ENCODE measurements at places on chromosomes 16 and 17.

GRCh38 chr17:43595466-43595865, 49.3 kb upstream of the ETV4 start:
- no peak for DNase-seq

DNA sequence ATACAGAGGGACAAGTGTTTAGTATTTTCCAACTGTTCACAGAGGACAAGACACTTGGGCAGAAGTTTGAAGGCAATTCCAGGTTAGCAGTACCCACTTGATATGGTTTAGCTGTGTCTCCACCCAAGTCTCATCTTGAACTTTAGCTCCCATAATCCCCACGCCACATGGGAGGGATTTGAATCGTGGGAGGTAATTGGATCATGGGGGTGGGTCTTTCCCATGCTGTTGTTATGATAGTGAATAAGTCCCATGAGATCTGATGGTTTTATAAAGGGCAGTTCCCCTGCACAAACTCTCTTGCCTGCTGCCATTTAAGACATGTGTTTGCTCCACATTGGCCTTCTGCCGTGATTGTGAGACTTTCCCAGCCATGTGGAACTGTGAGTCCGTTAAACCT, 668.9 kb downstream of the MAF start:
- DNase-seq: no peak

DNA sequence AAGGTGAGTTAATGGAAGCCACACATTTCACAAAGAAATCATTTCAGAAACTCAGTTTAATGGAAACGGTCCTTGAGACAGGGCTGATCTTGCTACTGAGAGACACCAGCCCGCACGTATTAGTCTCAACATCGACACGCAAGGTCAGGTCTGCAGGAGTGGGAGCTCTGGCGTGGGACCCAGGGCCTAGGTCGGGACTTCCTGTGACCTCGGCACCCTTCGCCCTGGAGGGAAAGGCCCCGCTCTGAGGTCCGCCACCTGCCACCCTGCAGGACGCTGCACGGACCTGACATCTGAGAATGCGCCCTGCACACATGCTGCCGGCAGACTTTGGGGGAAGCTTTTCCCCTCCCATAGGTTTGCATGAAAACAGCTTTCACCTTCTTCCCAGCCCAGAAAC, 59.7 kb downstream of the LMF1 start:
- no peak for DNase-seq

DNA sequence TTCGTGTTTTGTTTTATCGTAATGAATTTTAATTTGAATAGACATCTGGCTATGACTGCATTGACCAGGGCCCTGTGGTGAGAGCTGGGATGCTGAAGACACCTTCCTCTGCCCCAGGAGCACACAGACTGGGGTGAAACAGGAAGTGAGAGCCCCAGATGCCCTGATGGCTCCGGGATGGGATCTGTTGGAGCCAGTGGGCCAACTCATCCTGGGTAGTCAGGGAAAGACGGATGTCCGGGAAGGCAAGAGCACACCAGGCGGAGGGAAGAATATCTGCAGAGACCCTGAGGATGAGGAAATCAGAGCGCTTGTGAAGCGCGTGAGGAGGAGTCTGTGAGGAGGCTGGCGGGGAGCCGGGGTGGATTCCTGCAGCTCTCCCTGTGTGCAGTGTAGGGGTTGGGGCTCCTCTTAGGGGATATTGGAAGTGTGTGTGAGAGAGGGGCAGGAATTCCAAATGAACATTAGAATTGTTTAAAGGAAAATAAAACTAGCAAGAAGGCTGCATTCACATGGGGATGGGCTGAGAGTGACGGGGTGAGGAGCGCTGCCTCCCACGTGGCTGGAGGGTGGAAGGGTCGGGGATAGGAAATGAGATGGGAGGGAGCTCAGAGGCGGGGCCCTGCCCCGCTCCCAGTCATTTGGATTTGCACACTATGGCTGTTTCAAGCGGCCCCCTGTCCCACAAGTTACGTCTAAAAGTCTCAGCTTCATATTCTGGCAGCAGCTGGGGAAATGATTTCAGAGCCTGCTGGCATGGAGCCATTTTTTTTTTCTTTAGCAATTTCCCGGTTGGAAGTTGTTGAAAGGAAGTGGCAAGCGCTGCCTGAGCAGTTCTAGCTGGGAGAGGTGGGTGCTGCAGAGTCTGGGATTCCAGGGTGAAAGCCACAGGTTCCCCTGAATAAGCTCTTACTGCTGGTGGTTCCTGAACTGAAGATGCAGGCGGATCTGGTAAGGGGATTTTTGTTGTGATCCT, 71.2 kb upstream of the LGALS9 start:
- DNase-seq: peak; percentile 69

DNA sequence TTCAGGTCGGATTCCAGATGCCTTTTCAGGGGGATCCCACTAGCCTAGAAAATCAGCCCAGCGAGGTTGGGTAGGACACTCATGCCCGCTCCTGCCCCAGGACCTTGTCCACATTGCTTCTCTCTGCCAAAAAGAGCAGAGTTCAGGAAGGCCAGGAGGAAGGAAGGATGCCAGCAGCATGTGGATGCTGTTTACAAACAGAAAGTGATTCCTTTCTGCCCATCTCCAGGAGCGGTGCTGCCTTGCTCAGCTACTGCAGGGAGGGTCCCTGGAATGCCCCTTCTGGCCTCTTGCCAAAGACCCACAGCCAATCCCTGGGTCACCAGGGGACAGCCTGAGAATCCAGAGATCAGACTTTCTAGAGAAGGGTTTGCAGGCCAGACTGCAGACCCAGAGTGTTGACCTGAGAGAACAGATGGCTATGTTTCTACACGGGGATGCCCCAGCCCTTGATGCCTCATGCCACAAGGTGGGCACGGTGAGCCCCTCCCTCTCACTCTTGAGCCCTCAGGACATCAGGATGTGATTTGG, 32.3 kb upstream of the EMP2 start:
- no peak for DNase-seq

- DNase-seq: no peak
Observed at GRCh38 chr16:8764525-8765250, 32.8 kb downstream of the TMEM186 start.

GRCh38 chr16:11735787-11736186, 6.9 kb downstream of the TXNDC11 start:
- no peak for DNase-seq

DNA sequence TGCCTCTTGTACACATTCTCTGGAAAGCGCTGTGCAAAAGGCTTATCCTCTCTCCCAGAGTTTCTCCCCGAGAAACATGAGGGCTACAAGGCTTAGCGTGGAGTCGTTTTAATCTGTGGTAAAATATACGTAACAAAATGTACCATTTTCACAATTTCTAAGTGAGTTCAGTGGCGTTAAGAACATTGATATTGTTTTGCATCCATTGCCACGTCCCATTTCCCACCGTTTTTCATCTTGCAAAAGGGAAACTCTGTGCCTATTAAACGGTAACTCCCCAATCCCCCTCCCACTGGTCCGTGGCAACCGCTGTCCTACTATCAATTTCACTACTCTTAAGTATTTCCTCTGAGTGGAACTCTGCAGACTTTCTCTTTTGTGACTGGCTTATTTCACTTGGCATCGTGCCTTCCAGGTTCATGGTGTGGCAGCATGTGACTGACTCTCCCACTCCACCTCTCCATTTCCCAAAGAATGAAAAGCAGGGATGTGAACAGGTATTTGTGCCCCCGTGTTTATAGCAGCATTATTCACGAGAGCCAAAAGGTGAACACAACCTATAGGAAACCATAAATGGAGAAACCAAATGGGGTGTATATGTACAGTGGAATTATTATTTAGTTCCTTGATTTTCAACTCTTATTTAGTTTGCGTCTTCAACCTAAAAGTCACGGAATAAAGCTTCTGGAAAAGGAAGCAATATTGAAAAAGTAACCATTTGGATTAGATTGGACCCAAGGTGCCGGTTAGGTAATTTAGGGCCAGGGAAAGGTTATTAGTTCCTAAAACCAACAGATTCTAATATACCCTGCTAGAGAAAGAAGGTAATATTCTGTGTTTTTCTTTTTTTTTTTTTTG, 1.1 kb upstream of the USP32 start:
- DNase-seq: peak; percentile 32

DNA sequence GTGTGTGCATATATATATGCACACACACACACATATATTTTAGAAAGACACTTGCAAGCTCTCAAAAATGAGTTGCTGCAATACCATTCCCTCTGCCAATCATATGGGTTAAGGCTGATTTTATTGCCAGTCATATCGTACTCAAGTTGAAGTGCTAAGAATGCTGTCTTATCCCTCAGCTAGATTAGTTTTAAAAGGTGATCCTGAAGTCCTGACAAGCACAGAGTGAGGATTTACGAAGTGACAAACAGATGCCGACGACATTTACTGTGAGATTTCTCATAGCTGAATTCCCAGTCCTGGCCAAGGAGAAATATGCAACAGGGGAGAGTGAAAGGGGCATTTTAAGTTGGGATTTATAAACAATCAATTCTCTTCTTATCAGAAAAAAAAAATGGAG, 126.2 kb upstream of the RBFOX1 start:
- peak; percentile 63 for DNase-seq

DNA sequence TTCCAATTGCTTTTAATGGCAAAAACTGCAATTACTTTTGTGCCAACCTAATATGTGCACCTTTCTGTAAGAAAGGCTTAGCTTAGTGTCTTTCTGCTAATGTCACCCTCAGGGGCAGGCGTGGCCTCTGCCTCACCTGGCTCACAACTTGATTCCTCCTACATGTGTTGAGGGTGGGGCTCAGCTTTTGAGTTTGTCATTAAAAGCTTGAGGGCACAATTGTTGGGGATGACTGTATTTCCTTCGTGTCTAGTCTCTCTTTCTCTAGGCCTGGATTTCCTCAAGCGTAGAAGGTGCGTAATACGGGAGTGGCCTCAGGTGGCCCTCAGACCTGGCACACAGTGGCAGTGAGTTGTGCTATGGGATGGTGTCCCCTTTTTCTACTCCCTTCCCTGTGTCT, 94.4 kb downstream of the CLEC16A start:
- DNase-seq: no peak

- no peak for DNase-seq
Observed at GRCh38 chr17:48617471-48618255, 2.6 kb upstream of the HOXB8 start.

- no peak for DNase-seq
Observed at GRCh38 chr16:85586380-85587104, 26.6 kb upstream of the GSE1 start.

GRCh38 chr17:68296217-68297191, 5.2 kb downstream of the ARSG start:
- DNase-seq: no peak

- DNase-seq: no peak
Observed at GRCh38 chr16:1375741-1376410, 24.1 kb downstream of the GNPTG start.

GRCh38 chr17:28843816-28844148, 1.2 kb upstream of the FAM222B start:
- no peak for DNase-seq

DNA sequence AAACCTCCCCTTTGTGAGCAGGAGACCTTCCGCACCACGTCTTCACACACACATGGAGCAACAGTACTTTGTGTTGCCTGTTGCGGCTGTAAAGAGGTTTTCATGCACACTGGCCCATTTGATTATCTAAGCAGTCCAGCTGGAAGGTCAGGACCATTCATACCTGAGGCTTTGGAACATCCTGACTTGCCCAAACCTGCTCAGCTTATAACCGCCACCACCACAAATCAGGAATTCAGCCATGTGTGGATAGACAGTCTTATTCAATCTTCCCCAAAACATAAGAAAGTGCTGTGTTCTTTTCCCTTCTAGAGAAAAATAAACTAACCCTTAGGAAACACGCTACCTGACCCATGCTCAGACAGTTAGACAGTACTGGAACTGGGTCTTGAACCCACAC, 81.6 kb upstream of the XYLT1 start:
- no peak for DNase-seq

GRCh38 chr17:65886315-65887245, 305.4 kb downstream of the CEP112 start:
- DNase-seq: peak; percentile 4

DNA sequence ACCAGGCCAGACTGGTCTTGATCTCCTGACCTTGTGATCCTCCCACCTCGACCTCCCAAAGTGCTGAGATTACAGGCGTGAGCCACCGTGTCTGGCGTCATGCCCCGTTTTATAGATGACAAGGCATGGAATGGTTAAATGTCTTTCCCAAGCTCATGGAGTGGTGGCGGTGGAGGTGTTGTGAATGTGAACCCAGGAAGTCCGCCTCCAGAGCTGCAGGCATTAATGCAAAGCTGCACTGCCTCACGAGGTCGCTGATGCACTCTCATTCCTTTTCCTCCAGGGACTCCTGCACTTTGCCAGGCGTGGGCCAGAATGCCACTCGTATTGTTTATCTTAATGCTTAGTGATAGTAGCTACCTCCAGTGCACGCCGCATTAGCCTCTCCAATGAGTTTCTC, 149.6 kb downstream of the WWOX start:
- no peak for DNase-seq

DNA sequence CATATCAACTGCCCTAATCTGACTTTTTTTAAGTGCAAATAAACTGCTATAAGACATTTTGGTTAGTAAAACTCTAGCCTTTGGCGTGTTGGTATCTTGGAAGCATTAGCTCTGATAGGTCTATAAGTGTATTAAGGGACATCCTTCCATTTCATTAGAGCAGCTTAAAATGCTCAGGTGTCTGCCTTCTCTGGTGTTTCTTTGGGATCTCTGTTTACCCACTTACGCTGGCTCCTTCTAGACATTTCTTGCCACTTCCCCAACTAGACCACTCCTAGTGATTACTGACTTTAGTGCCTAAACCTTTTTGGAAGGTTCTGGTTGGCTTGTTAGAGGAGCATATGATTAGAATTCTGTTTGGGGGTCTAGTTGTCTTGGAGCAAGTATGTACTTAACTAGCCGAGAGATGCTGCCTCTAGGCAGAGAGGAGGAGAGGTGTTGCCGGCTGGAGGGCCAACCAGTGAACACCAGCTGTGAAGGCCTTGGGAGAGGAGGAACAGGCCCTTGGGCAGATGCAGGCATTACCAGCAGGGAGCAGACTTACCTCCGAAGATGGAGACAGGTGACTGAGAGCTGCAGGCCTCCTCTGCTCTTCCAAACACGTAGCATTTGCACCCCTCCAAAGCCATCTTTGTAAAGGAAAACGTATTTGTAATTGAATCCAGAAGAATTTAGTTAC, 15.2 kb upstream of the CLEC18C start:
- DNase-seq: no peak

Data from cardiac muscle cell (in vitro differentiated cells and primary cell).